ENCODE measurements at places on chromosomes 5 and 9.

GRCh38 chr5:172581315-172581714 is 59.7 kb upstream of the NEURL1B start:
- DNase-seq = no peak

- DNase-seq = no peak
Observed at GRCh38 chr5:80967500-80968181, 7.5 kb downstream of the RASGRF2 start.

- DNase-seq = no peak
Observed at GRCh38 chr9:121901616-121902015, 191.5 kb downstream of the TTLL11 start.

DNA sequence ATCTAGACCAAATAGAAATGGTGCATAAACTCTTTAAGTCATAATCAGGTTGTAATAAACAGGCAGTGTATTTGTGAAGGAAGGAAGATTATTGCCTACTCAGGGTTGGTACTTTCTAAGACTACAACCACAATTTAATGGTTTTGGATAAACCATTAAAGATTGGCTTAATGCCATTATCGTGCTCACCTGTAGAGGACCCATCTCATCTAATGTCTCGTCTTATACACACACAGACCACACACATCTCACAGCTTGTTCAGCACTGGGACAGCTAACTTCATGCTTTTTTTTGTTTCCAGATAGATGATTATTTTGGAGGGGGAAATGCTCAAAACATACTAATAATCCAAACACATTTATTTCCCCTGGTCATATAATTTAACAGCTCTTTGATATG is 175.7 kb upstream of the SLC12A2 start:
- no peak for DNase-seq

GRCh38 chr9:114721491-114722079 is 39.6 kb upstream of the TEX48 start:
- no peak for DNase-seq

- DNase-seq = no peak
Observed at GRCh38 chr9:132980157-132980556, 1.7 kb downstream of the GFI1B start.

DNA sequence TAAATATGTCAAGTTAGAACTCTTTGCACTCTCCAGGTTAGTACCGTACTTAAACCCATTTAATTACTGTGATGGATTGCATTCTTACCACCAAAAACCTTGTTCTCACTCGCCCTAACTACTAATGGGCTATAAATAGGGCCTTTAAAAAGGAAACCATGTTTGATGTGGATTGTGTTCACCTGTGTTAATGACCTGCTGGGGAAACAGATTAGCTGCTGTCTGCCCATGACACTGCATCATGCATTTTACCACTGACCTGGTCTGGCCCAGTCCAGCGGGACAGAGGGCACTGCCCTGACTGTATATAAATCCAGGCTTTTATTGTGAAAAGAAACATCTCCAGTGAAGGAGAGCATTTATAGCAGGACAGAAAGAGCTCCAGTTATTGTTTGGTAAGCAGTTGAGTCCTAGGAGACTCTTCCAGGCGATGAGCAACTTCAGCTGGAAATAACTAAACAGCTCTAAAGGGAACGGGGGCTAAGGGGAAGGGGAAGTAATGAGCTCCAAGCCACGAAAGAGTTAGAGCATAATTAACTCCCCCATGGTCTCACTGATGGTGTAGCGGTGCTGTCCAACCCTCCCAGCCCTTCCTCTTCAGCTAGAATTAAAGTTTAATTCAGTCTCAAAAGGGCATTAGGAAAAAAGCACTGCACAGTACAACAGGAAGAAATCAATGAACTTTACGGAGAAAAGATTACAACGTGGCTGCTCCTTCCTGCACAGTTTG is 303.1 kb downstream of the ENC1 start:
- no peak for DNase-seq

- DNase-seq = no peak
Observed at GRCh38 chr9:6692433-6692832, 46.9 kb upstream of the GLDC start.

- no peak for DNase-seq
Observed at GRCh38 chr9:113309204-113309813, 6.1 kb upstream of the RNF183 start.

- DNase-seq = no peak
Observed at GRCh38 chr5:154493274-154493673, 15.2 kb upstream of the HAND1 start.
